ENCODE measurements at places on chromosomes 3 and 15.

DNA sequence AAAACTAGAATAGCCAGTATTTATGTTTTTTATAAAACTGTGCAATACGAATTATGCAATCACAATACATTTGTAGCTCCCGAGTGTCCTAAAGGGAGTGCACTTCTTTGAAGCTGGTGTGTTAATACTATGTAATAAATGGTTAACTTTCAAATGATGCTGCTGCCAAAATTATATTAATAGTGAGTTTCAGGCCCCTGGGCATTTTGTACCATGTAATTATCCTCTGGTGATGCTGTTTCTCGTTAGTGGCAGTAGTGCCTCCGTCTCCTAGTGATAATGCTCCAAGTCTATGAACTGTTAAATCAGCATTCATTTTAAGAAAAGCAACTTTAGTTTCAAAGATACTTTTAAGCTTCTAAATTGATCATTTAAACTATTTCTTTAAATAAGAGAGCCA, 132.7 kb upstream of the BHLHE40 start:
- no peak for DNase-seq

DNA sequence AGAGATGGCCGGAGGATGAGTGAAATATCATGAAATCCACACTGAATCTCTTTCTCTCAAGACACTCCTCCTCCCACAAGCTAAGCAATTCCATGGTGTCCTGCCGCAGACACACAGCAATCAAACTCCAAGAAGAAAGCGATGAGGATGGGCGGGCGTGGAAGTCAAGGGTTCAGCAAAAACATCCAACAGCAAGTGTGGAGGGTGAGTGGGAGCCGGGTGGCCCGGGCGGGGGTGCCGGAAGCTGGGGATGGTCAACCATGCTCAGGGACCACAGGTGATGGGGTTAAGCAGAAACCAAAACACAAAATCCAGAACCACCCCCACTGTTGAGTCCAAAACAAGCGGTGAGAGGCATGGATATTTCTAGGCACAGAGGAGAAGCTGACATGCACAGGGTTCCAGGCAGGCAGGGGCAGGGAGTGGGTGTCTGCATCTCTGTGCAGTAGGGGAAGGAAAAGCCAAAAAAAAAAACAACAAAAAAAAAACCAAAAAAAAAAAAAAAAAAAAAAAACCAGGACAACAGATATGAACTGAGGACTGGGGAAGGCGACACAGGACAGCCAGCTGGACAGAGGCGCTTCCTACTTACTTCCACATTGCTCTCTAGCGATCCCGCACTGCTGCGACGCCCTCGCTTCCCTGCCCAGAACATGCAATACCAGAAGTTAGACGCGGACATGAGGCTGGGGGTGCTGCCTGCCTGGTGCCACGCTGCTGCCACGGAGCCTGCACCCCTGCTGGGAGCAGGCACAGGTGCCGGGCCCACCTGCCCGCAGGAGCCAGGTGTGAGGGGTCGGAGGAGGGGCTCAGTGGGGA, 61.0 kb upstream of the RPL32 start:
- no peak for DNase-seq

DNA sequence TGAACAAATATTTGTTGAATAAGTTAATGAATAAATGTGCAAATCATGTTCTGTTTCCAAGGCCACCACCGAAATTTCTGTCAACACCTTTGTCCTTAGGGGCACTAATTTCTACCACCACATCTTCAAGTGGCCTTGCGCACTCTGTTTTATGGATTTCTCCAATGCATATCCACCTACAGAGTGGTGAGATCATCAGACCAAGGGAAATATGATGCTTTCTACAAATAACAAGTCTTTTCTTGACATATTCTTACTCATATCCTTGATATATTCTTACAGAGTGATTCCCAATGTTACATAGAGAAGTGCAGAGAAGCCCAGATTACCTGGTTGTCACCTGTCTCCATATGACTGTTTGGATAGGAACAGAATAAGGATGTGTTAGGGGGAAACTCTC, 36.1 kb upstream of the TMCO5A start:
- DNase-seq: no peak

- no peak for DNase-seq
Observed at GRCh38 chr3:128929364-128929763, 49.9 kb downstream of the ACAD9 start.

GRCh38 chr3:116048991-116049390, 396.3 kb downstream of the LSAMP start:
- DNase-seq: no peak

- DNase-seq: no peak
Observed at GRCh38 chr3:38253704-38254103, 11.9 kb upstream of the SLC22A13 start.

GRCh38 chr3:79018265-79018664, 749.5 kb downstream of the ROBO1 start:
- no peak for DNase-seq

DNA sequence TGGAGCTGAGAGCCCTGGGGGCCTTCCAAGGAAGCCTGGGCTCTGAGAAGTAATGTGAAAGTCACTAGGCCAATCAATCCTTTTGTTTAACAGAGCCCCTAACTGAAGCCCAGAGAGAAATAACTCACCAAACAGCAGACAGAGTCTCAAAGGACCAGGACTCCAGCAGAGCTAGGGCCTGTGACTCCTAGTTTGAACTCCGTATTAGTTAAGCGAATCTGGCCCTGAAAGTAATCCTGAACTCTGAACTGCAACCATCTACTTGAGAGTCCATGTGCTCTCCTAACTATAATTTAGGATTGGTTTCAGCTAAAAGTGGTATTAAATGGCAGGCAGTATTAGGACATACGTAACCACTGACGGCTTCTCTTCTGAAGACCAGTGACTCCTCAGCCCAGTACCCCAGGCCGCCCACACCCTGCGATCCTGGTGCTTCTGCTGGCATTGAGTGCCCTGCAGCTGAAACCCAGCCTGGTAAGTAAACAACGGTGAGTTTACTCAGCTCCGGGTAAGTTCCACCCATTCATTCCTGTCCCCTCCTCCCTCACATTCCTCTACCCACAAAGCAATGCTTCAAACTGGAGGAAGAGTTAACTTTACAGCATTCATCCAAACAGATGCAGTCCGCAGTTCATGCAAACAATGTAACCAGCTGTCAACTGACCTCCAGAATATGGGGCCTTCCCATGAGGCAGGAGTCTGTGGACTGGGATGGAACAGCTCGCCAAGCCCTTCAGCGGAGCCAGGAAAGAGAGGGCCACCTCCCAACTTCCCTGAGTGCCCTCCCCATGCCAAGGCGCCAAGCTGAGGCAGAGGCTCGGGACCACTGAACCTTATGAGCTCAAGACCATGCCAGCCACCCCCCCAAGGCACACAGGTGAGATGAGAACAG, 7.3 kb downstream of the MYO5C start:
- no peak for DNase-seq

DNA sequence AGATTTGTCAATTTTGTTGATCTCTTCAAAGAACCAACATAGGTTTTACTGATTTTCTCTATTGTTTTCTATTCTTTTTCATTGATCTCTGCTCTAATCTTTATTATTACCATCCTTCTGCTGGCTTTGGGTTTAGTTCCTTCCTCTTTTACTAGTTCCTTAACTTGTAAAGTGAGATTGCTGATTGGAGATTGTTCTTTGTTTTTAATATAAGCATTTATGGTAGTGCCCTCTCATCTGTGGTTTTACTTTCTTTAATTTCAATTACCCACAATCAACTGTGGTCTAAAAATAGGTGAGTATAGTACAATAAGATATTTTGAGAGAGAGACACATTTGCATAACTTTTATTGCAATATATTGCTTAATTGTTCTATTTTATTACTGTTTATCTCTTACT, 13.2 kb upstream of the CLRN1 start:
- DNase-seq: no peak

GRCh38 chr15:31361764-31362515, 35.3 kb downstream of the KLF13 start:
- no peak for DNase-seq

DNA sequence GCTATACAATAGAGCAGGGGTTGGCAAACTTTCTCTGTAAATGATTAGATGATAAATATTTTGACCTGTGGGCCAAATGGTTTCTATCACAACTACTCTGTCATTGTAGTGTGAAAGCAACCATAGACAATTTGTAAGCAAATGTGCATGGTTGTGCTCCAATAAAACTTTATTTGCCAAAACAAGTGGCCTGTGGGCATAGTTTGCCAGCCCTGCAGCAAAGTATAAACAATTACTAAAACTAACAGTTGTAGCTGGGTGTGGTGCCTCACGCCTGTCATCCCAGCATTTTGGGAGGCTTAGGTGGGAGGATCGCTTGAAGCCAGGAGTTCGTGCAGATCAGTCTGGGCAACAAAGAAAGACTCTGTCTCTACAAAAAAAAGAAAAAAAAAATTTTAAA, 61.6 kb downstream of the NBEAL2 start:
- no peak for DNase-seq

- DNase-seq: peak; percentile 29
Observed at GRCh38 chr15:31080591-31081014, 20.9 kb downstream of the TRPM1 start.

- DNase-seq: no peak
Observed at GRCh38 chr3:140093742-140094141, 158.8 kb downstream of the CLSTN2 start.

DNA sequence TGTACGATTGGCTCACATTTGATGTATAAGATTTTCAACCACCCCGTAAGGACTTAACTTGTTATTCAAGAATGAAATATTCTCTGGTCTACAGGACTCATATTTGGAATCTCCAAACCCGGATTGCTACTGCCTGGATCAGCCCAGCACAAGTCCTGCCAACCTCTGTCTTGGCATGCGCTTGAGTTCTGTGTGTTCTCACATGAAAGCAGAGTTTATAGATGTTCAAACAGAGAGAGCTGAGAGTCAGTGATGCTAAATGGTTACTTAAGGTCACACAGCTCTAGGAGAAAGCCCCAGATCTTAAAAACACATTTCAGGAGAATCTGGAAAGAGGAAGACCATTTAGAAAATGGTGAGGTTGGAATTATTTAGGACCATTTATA, 268.0 kb upstream of the TBL1XR1 start:
- DNase-seq: no peak

GRCh38 chr15:81111018-81111417, 23.1 kb upstream of the CFAP161 start:
- DNase-seq: no peak

- no peak for DNase-seq
Observed at GRCh38 chr3:33134026-33134625, 20.3 kb downstream of the CRTAP start.

DNA sequence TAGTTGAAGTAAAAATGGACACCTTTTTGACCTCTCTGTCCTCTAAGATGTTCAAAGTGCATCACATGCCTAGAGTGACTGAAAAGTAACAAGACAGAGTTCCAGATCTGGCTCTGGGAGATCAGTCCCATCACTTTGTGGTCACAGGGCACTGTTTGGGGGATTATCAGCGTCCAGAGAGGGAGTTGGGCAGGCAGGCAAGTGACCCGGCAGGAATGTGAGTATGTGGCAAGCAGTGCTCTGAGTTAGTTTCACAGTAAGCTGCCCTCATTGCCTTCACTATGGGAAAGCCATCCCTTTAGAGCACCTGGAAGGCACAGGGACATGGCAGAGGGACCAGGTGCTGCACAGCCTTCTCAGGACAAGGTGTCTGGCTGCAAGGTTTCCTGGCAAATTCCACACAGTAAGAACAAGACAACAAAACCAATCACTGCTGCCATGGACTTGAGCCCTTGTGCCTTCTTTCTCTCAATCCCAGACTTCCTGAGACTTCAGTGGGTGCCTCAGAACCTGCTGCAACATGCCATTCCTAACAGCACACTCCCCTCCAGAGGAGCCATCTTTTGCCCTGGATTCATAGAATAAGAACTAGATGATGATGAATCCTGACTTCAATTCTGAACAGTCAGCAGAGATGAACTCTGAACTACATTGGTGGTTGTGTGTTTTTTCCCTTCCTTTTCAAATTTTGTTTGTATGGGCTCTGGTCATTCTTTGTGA, 55.2 kb downstream of the TIPARP start:
- no peak for DNase-seq

- no peak for DNase-seq
Observed at GRCh38 chr3:25589783-25590258, 74.9 kb downstream of the TOP2B start.

- no peak for DNase-seq
Observed at GRCh38 chr3:101602731-101603130, 28.8 kb downstream of the PCNP start.

- DNase-seq: no peak
Observed at GRCh38 chr3:127822041-127822681, at the start of gene MGLL. Gene MGLL (minus strand): TSS chr3:127822515. CDS start chr3:127822318, 197 bp downstream.

DNA sequence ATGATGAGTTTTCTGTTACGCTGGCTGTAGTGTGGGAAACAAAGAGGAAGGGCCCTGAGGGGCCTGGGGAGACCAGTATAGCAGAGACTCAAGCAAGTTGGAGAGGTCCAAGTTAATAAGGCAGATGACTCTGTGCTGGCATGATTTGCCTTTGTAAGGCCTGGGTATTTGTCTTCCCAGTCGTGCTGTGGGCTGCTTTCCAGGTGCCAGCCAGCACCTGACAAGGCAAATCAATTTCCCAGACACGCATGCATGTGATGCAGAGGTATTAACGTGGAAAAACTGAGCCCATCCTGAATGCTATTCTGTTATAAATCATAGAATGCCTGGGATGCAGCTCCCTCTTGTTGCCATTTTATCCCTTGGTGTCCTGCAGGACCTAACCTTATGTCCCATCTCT, 175.6 kb downstream of the MFSD1 start:
- no peak for DNase-seq

DNA sequence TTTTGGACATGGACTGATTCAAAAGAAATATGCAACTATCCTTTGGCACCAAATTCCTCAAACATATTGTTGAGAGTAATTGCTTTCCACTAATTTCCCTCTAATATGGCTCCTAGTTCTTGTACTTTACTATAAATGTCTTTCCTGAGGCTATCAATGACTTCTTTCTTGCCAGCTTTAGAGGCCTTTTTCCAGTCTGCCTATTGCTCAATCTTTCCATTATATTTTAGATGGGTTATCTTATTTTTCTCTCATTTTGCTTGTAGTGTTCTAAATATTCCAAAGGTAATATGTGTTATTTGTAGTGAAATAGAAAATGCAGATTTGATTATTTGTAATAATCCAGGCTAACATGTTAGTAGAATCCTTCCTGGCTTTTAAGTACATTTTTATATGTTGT, 11.5 kb upstream of the TEX9 start:
- no peak for DNase-seq

DNA sequence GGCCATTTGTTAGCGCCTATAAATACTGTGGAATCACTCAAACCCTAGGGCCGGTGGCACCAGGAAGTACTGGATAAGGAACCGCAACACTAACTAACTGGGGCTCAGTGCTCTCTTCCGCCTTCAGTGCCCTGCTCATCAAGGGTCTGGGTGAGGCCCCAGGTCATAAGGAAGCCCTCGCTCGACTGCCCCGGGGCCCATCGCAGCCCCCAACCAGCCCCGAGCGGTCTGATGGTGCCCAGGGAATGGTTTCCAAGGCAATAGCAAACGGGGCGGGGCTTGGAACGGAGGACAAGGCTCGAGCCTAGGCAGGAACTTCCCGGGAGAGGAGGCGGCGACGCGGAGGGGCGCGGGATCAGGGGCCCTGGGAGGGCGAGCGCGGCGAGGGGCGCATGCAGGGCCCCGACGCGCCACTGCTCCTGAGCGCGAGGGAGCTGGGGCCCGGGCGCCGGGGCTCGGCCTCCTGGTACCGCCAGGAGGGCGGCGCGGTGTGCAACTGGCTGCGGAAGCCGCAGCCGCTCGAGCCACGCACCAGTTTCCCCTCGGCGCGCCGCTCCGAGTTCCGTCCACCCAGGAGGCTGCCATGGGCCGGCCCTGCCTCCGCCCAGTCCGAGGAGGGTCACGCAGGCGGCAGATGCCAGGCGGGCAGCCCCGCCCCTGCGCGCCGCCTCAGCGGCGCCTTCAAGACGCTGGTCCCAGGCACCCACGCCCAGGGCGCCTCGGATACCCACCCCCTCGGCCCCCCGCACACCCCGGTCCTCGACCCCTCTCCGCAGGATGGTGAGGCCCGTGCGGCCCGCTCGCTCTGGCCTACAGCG, at the start of gene TTLL3:
Gene TTLL3, plus strand, starts transcription at position 648 of the 818 bp plus-strand sequence. CDS start 400 bp downstream, outside the sequence.
- no peak for DNase-seq

Measured in stimulated activated CD4-positive, alpha-beta T cell treated with anti-CD3 and anti-CD28 coated beads, Interleukin-1b, Interleukin-23, amount 100 ng/mL, for 4 hours (primary cell).